ENCODE measurements at places on chromosomes 13 and 19. TPM values are rescaled to one million over a fixed set of nuclear protein-coding genes. Genes with fewer than 3 reads are reported as not detected.

ZNF383 gene
- 23.8 TPM for total RNA-seq

DNA sequence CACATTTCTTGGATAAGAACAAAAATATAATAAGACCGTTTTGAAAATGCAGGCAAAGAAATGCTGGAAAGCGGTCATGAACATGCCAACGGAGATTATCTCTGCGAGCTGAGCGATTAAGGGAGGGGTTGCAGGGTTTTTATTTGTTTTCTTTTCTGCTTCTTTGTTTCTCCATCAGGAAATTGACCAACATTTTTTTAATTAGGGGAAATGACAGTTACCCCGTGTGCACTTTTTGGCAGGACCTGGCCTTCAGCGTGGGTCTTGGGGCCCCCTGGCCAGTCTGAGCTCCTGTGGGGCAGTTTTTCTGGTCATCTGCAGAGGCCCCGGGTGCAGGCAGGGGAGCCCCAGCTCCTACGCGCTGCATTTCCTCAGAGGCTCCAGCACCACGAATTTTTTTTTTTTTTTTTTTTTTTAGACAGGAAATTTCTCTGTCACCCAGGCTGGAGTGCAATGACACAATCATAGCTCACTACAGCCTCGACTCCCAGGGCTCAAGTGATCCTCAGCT, 31.3 kb upstream of the HOMER3 start:
- no peaks in the 10 kb centered on the region for H3K27me3 ChIP-seq
- H3K4me3 ChIP-seq: no peak overlapping the region
- peak overlapping the region; percentile 59 for H3K27ac ChIP-seq

ANGPTL8 gene
- not detected for total RNA-seq

DNA sequence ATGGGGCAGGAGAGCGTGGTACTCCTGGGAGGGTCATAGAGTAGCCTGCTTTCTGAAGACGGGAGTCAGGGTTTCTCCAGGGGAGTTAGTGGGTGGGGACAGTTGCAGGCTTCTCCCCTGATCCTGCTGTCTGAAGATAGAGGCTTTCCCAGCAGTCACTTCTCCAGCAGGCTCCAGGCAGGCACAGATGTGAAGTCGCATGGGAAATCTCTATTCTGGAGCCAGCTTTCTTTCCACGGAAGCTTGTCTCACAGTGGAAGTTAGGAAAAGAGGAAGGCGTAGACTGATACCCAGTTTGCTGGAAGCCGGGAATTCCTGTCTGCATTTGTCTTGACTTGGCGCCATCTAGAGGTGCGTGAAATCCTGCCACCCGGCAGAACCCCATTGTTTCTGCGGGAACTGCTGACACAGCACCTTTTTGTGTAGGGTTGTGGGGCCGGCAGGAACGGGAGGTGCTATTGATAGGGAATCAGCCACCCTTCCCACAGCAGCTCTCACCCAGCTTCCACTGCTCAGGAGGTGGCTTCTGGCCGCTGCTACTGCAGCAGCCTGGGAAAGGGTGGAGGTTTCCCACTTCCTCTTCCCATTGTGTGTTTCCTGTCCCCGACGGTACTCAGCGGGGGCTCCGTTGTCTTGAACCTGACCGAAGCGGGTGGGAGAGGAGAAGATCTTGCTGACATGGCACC, 28.5 kb upstream of the NPAS1 start:
- no peak overlapping the region for H3K4me3 ChIP-seq
- DNase-seq: peak; percentile 90
- H3K27me3 ChIP-seq: no peaks in the 10 kb centered on the region
- H3K4me1 ChIP-seq: no peaks in the 10 kb centered on the region

GRCh38 chr13:105232006-105232405, 1303.5 kb downstream of the EFNB2 start:
- H3K27ac ChIP-seq: no peak overlapping the region
- no peaks in the 10 kb centered on the region for H3K36me3 ChIP-seq
- DNase-seq: no peak

- peaks cover 4% of the 10 kb centered on the region for H3K27me3 ChIP-seq
- no peaks in the 10 kb centered on the region for H3K36me3 ChIP-seq
- DNase-seq: peak; percentile 63
- no peak overlapping the region for H3K27ac ChIP-seq
- no peaks in the 10 kb centered on the region for H3K4me1 ChIP-seq
- H3K4me3 ChIP-seq: no peak overlapping the region
Measured at GRCh38 chr19:51777570-51778462, 16.8 kb downstream of the FPR2 start.

- no peak for DNase-seq
- no peak overlapping the region for H3K27ac ChIP-seq
- no peaks in the 10 kb centered on the region for H3K4me1 ChIP-seq
- no peaks in the 10 kb centered on the region for H3K27me3 ChIP-seq
- no peak overlapping the region for H3K4me3 ChIP-seq
- no peaks in the 10 kb centered on the region for H3K36me3 ChIP-seq
Measured at GRCh38 chr19:32857584-32857983, 12.0 kb downstream of the SLC7A9 start.

- no peaks in the 10 kb centered on the region for H3K27me3 ChIP-seq
- no peak for DNase-seq
- no peaks in the 10 kb centered on the region for H3K36me3 ChIP-seq
- no peak overlapping the region for H3K4me3 ChIP-seq
Measured at GRCh38 chr19:15813916-15814315, 1.5 kb downstream of the OR10H1 start.

- no peak for DNase-seq
- H3K36me3 ChIP-seq: no peaks in the 10 kb centered on the region
- H3K27ac ChIP-seq: no peak overlapping the region
- no peaks in the 10 kb centered on the region for H3K4me1 ChIP-seq
Measured at GRCh38 chr13:59793107-59793506, 370.6 kb downstream of the DIAPH3 start.

MPV17L2 gene
- total RNA-seq: 5.2 TPM

GRCh38 chr19:18330868-18331267, 8.0 kb upstream of the LSM4 start:
- no peak overlapping the region for H3K27ac ChIP-seq
- H3K4me1 ChIP-seq: no peaks in the 10 kb centered on the region
- no peak overlapping the region for H3K4me3 ChIP-seq
- no peaks in the 10 kb centered on the region for H3K36me3 ChIP-seq
- no peaks in the 10 kb centered on the region for H3K27me3 ChIP-seq

KLK15 gene
- total RNA-seq: not detected

DNA sequence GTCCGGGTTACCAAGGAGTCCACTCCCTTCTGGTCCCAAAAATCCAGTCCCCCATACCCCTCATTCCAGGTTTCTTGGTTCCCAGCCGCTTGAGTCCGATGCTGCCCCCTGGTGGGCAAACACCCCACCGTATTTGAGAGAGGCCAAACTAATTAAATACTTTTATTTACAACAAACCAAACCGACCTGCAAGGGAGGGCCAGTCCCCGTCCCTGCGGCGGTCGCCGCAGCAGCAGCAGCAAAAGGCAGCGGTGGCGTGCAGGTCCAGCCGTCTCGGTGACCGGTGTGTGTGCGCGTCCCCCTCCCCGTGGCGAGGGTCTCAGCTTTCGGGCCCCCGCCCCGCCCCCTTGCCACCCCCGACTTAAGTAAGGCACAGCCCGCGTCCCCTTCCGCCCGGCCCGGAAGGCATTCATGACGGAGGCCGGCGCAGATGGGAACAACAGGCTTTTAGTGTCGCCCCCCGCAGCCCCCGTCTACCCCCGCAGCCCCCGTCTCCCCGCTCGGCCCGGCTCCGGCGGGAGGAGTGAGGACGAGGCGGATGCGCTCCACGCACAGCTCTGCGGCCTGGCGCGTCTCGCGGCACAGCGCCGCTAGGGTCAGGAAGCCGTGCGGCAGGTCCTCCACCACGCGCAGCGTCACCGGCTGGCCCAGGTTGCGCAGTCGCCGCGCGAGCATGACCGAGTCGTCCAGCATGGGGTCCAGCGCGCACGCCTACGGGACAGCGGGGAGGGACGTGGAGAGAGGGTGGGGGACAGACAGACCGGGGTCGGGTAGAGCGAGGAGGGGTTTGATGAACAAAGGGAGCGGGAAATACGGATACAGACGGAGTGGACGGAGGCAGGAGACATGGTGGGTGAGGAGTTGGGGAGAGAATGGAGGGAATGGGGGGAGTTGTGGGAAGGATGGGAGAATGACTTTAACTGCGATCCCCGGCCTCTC, 11.5 kb upstream of the CNFN start:
- peak; percentile 87 for DNase-seq
- peaks cover 5% of the 10 kb centered on the region for H3K4me1 ChIP-seq
- H3K27ac ChIP-seq: peak overlapping the region; percentile 47
- H3K36me3 ChIP-seq: no peaks in the 10 kb centered on the region

- no peaks in the 10 kb centered on the region for H3K36me3 ChIP-seq
- no peaks in the 10 kb centered on the region for H3K27me3 ChIP-seq
- no peak overlapping the region for H3K27ac ChIP-seq
- H3K4me3 ChIP-seq: no peak overlapping the region
Measured at GRCh38 chr19:51402117-51402516, 11.7 kb upstream of the C19orf84 start.

DNA sequence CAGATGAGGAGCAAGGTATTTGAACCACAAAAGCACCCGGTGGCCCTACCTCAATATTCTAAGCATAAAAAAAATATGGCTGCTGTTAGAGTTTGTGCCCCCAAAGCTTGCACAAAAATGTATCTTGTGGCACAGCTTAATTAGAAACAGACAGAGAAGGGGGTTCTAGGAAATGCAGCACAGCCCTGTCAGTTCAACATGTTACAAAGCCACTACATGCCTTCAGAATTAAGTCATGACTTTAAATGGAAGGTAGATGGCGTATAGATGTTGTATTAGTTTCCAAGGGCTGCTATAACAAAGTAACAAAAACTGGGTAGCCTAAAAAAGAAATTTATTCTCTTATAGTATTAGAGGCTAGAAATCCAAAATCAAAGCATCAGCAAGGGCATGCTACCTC, 703.8 kb downstream of the DIAPH3 start:
- no peaks in the 10 kb centered on the region for H3K27me3 ChIP-seq
- H3K4me3 ChIP-seq: no peak overlapping the region
- no peak overlapping the region for H3K27ac ChIP-seq
- DNase-seq: no peak
- no peaks in the 10 kb centered on the region for H3K4me1 ChIP-seq

C5AR2 gene
- 0.29 TPM for total RNA-seq

GRCh38 chr19:4367781-4368127, 24.4 kb downstream of the MPND start:
- no peak for DNase-seq
- H3K27ac ChIP-seq: peak overlapping the region; percentile 68
- H3K4me3 ChIP-seq: no peak overlapping the region
- no peaks in the 10 kb centered on the region for H3K27me3 ChIP-seq

GRCh38 chr19:15640294-15640903, at the start of gene CYP4F3:
Gene CYP4F3 (plus strand): TSS chr19:15640897. CDS start chr19:15641416, 519 bp downstream.
- H3K27me3 ChIP-seq: no peaks in the 10 kb centered on the region

DNA sequence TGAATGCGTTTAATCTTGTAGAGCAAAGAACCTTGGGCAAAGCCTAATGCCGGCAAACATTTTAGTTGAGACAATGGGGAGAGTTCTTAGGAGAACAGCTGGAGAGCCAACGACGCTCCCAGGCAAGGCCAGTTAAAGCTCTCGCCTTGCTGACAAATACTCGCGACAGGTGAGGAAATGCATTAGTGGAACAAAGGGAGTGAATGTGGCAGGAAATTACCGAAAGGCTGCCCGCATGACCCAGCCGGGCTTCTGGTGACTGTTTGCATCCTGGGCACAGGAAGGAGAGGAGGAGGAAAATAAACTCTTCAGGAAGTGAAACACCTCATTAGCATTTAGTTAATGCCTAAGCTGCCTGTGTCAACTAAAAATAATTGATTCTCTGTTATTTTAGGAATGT, 74.6 kb downstream of the SHISA2 start:
- no peak for DNase-seq
- no peak overlapping the region for H3K4me3 ChIP-seq
- no peak overlapping the region for H3K27ac ChIP-seq
- no peaks in the 10 kb centered on the region for H3K27me3 ChIP-seq
- no peaks in the 10 kb centered on the region for H3K36me3 ChIP-seq

ZNF878 gene
- total RNA-seq: not detected

DNA sequence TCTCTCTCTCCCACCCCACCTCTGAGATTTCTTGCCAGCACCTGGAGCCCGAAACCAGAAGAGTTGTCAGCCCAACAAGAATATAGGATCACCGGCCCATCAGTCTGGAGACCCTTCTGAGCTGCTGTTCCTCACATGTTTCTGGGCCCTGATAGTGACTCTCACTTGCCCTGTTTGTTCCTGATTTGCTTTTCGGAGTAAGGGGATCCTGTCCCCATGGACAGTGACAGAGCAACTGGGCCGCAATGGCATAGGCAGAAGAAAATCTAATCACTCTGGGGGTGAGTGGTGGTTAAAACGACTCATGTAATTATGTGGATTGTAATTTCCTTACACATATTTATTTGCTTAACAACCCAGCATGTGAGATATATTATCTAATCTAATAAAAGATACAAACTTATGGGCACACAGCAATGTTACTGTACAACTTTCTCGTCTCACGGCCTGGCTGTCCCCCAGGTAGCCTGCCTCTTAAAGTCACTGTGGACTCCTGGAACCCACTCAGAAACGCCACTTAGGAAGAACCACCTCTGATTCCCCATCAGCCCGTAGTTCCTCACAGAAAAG, 663 bp upstream of the SMAD9 start:
- peak overlapping the region; percentile 71 for H3K27ac ChIP-seq
- no peaks in the 10 kb centered on the region for H3K27me3 ChIP-seq
- no peak for DNase-seq
- H3K36me3 ChIP-seq: no peaks in the 10 kb centered on the region
- H3K4me1 ChIP-seq: no peaks in the 10 kb centered on the region

- H3K27me3 ChIP-seq: no peaks in the 10 kb centered on the region
- H3K4me3 ChIP-seq: no peak overlapping the region
- no peaks in the 10 kb centered on the region for H3K4me1 ChIP-seq
- no peak overlapping the region for H3K27ac ChIP-seq
- no peak for DNase-seq
- no peaks in the 10 kb centered on the region for H3K36me3 ChIP-seq
Measured at GRCh38 chr19:39190768-39191167, 6.0 kb upstream of the NCCRP1 start.

DNA sequence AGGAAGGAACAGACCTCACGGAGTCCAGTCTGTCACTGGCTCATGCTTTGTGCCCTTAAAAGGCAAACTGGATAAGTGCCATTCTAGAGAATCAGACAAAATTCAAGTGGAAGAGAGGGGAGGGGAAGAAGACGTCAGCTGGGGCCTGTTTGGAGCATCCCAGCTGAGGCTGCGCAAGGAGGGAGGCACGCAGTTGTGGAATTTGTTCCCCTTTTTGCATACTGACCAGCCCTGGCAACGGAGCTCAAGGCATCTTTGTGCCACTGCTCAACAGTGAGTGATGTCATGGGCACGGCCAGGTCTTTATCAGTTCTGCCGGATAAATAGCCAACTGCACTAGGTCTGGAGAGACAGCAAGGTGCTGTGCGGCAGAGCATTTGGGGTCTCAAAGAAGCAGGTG, at the start of gene GPR42:
Gene GPR42, plus strand, starts transcription at position 347 of the 400 bp plus-strand sequence. CDS start 292 bp downstream, outside the sequence.
- no peak within 1 kb of the TSS for H3K27ac ChIP-seq
- no peaks in the 10 kb centered on the region for H3K27me3 ChIP-seq
- H3K4me1 ChIP-seq: no peaks in the 10 kb centered on the region
- DNase-seq: no peak

Data from uterus (tissue), 4 donors.